Dermis blood vessel endothelial cell (primary cell): ENCODE measurements at places on chromosomes 4 and X.
A peak's percentile ranks its signal among the peaks of the same experiment; 100 is the strongest.

DNA sequence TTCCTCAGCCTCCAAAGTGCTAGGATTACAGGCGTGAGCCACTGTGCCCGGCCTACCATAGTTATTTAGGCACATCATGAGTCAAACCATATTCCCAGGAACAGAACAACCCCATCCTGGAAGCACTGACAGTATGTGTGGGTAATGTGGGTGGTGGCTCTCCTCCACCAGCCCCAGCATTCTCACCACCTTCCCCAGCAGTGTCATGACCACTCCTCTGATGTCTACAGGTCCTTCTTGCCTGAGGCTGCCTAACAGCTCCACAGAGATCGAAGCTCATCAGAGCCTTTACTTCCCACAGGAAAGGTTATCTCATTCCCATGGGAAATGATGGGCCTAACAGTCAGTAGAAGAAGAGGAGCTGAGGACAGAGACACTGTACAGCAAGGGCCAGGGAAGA is 129.5 kb upstream of the GPC4 start:
- DNase-seq, result no peak

- no peak for DNase-seq
Observed at GRCh38 chr4:91092398-91092980, 965.3 kb downstream of the CCSER1 start.

DNA sequence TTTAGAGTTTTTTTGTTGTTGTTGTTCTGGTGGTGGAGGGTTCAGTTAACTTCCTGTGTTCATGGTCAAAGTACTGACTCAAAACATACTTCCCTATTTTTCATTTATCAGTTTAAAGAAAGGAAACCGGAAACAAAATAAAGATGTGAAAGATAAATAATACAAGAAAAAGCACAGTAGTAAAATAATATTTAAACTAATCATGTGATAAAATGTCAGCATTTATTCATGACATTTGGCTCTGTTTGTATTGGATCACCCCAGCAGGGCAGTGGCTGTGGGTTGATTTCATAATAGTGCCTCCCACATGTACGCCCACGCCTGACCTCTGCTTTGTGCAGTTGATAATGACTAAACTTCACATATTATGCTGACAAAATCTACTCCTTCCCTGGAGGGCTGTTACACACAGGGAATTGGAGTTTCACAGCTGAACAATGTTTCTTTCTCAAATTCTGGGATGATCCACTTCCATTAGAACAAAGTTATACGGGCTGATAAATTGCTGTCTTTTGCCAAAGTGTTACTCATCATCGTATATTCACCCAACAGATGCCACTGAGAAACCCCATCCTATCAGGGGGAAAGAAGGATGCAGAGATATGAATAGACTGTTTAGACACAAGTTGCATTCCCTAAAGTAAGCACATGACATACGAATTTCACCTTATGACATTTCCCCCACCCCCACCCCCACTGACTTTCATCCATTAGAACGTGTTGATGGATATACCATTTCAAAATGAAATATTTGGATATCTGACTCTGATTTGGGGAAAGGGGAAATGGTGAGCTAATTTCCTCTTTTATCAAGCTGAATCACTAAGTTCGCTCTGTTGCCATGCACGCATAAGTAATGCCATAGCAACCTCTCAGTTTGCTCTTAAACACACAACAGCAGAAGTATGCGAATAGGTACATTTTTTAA is 48.3 kb downstream of the AMELX start:
- peak; percentile 91 for DNase-seq

GRCh38 chr4:9962611-9963314 is 58.5 kb downstream of the SLC2A9 start:
- DNase-seq, result no peak

GRCh38 chrX:67723580-67724351 is 179.9 kb downstream of the AR start:
- DNase-seq, result no peak
